ENCODE measurements at places on chromosomes 16 and 17.
A peak's percentile ranks its signal among the peaks of the same experiment; 100 is the strongest.

DNA sequence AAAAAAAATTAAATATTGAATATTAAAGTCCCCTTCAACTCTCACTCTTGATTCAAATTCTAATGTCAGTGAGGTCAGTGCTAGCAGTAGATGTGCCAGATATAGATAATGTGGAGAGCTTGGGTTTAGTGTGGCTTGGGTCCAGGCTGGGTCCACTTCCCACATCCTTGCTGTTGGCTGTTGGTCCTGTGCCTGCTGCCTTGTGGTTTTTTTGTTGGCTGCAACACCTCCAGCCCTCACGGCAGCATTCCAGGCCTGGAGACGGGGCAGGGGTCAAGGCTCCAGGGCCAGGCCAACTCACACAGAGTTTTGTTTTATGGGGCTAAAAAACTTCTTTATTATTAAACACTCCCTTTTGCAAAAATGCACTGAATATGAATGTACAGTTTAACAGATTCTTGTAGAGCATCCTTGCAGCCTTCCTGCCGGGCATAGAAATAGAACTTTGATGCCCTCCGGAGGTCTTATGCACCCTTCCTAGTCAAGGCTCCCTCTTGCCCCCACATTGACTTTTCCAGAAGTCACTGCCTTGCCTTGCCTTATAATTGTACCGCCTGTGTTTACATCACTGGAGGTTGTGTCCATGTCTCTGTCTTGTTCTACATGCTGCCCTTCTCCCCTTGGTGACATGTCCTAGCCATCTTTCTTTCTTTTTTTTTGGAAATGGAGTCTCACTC lies 25.5 kb upstream of the MYO15B start:
- DNase-seq = peak; percentile 77

GRCh38 chr16:84141143-84141670 lies 3.8 kb downstream of the HSDL1 start:
- DNase-seq = no peak

GRCh38 chr17:76687298-76688164 lies 23.2 kb downstream of the MXRA7 start:
- no peak for DNase-seq

DNA sequence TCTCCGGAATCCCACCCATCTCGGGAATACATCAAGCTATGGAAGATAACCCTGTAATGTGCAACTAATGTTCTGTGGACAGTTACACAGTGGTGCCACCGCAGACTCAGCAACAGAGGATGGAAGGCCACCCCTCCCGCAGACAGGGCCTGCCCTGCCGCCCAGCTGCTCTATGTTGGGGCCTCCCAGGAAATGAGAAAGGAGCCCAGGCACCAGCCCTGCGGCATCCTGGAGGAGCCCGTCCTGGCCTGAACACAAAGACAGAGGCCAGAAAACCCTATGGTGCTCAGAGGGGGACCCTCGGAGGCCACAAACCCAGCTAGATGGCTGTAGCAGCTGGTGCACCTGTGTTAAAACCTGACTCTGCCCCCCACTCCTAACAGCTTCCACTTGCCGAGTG lies 216.1 kb upstream of the RPL38 start:
- DNase-seq = no peak

GRCh38 chr17:68533887-68534694 lies 21.9 kb downstream of the PRKAR1A start:
- peak; percentile 26 for DNase-seq

- peak; percentile 92 for DNase-seq
Measured at GRCh38 chr16:83137326-83137781, 510.6 kb downstream of the CDH13 start.

GRCh38 chr16:50683689-50684374 lies 2.7 kb upstream of the SNX20 start:
- no peak for DNase-seq

DNA sequence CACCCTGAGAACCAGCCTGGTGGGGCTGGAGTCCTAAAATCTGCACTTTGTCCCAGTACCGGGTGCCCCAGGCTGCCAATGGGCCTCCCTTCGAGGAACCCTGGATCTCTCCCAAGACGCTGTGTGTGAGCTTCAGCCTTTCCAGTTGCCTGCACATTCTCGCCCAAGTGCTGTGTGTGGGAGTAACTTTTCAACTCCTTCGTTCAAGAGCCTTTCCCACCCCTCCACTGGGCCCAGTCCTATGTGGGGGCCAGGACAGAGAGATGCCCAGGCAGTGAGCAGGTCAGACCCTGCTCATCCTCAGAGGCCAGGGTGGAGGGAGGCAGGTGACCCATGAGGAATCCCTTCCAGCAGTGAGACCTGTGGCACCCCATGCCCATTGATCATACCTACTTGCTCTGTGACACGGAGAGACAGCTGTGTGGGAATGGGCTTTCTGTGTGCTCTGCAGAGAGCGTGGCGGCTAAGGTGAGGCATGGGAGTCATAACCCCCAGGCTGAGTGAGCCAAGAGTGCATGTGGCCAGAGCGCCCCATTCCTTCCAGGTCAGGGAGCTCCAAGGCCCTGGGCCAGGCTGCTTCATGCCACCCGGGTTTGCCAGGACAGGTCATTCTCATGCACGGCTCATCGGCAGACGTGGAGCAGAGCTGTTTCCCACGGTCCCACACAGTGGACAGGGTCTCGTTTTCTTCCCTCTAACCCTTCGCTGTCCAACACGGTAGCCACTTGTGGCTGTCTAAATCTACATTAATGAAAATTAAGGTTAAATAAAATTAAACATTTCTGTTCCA lies 154.4 kb downstream of the CLEC16A start:
- no peak for DNase-seq
